Esophagus squamous epithelium (tissue), 5 donors: ENCODE measurements at places on chromosomes 3 and 15. TPM values are rescaled to one million over a fixed set of nuclear protein-coding genes. Genes with fewer than 3 reads are reported as not detected.

The SYNM gene
- 50.2 TPM for total RNA-seq

The AP3B2 gene
- 3.2 TPM for total RNA-seq

The ATP2B2 gene
- total RNA-seq: 0.57 TPM

The CHRNA7 gene
- 1.9 TPM for total RNA-seq

The MUC13 gene
- not detected for total RNA-seq

The MESP2 gene
- total RNA-seq: 0.83 TPM

The TADA3 gene
- 34.7 TPM for total RNA-seq

The SLITRK3 gene
- 0.08 TPM for total RNA-seq

The POLG gene
- 57.6 TPM for total RNA-seq

The RETNLB gene
- total RNA-seq: not detected

The DLG1 gene
- 138 TPM for total RNA-seq

The SCN11A gene
- total RNA-seq: not detected

The ALDH1A2 gene
- 0.44 TPM for total RNA-seq

The GABRB3 gene
- 0.67 TPM for total RNA-seq

The POPDC2 gene
- not detected for total RNA-seq

The RHOV gene
- 107 TPM for total RNA-seq
